Fibroblast of skin of scalp (primary cell): ENCODE measurements at places on chromosomes 11 and 22.

- DNase-seq: peak; percentile 13
Observed at GRCh38 chr22:44889255-44889878, 120.4 kb downstream of the PHF21B start.

- DNase-seq: no peak
Observed at GRCh38 chr11:123838659-123839058, 32.5 kb upstream of the OR6M1 start.

DNA sequence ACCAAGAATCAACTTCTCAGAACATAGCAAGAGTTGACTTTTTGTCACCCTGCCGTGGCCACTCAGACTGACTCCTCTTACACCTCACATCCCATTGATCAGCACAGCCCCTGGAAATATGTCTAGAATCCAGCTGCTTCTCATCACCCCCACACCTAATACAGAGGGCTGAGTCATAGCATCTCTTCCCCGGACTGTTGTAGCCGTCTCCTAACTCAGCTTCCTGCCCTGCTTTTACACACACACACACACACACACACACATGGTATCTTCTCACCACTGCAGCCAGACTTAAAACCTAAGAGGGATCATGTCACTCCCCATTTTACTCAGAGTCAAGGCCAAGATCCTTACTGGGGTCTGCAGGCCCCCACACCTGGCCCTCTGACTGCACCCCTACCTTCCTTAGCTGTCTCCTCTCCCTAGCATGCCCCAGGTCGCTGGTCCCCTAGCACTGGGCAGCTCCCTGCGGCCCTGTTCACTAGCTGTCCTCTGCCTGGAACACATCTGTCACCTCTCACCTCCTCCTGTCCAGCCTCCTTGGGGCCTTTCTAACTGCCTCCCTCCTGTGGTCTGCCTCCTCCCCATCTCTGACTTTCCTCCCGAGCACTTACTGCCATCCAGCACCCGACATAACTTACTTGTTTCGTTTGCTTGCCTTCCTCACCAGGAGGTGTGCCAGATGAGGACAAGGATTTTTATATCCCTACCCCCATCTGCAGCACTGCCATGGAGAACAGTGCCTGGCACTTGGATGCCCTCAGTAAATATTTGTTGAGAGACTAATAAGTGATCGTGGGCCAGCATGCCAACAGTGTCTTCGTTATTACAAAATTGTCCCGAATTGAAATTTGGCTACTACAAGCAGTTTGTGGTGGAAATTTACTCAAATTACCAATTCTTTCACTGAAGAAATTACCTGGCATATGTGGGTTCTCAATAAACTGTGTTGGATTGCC is 61.9 kb downstream of the BMAL1 start:
- peak; percentile 95 for DNase-seq

DNA sequence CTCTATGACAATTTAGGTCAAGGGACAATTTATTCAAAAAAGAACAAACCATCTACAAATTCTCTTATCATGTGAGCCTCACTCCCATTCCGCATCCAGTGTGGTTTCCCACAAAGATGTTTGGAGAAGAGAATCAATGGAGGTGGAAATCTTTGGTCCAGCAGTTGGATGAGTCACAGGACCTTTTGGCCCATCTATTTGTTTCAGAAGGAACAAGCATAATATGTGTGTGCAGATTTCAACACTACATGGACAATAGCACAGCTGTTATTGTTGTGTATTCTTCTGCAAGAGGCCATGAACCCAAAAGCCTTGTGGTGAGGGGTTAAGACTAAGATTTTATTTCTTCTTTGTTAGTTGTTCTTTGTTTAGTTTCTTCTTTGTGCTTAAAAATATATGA is 61.6 kb downstream of the OR10A6 start:
- no peak for DNase-seq

DNA sequence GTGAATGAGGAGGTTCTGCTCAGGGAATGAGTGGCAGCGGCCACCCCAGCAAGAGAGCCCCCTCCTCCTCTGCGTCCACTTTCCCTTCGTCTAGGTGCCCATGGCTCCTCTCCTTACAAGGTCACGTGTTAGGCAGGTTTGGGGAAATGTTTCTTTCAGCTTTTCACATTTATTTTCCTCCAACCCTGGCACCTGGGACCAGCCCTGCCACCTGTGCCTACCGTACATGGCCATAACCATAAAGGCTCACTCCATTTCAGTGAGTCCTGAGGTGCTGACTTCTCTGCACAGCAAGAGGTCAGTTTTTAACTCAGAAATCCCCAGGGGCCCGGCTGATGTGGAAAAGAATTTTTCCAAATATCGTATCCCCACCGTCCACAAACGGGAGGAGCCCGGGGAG is 71.2 kb downstream of the FLI1 start:
- no peak for DNase-seq

GRCh38 chr11:66100272-66101065 is 30.4 kb downstream of the PACS1 start:
- no peak for DNase-seq

DNA sequence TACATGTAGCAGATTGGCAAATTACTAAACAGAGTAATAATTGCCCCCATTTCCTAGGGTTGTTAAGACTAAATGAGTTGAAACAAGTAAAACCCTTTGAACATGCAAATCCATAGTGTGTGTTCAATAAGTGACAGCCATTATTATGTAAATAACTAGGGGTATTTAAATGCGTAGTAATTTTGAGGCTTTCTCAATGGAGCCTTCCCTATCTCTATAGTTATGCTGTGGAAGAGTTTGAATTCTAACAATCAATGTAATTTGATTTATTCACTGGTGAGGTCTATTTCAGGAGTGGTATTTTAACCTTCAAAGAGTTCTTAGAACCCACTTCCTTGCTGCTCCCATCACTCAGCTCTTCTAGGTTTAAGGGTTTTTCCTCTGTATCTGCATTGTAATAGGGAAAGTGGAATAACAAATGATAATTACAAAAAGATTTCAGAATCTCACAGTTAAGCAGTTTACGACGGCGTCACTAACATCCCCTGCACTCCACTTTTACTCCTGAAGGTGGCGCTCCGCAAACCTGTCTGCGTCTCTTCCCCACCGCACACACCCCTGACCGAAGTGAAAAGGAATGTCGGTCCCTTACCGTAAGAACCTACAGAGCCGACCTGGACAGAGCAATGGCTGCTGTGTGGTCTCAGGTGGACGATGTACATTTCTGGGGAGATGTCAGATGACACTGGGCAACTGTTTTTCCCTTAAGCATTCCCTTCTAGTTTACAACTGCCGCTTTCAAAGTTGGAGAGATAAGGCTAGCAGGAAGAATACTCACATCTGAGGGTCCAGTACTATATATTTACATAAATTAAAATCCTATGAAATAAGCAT is 80.8 kb downstream of the ZC3H12C start:
- peak; percentile 56 for DNase-seq

DNA sequence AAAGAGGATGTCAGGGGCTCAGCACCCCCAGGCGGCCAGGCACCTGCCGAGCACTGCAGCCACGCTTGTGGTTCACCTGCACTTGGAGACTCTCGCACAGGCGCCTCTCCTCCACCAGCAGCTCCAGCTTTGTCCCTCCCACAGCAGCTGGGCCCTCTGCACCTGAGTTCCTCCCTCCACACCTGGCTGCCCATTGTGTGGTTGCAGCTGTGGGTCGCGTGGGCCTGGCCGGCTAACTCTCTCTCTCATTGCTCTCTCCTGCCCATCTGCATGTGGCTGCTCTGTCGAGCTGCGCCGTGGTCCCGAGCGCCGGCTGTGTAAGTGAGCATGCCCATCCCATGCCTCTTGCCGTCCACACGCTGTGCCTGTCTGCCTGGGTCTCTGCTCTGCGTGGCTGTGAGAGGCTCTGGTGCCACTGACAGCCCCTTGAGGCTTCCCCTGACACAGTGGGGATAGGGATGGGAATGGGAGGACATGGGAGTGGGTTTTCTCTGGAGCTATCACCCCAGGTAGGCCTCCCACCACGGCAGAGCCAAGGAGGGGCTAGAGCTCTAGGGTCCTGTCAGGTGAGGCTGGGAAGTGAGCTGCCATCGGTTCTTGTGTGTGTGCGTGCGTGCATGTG is 8.5 kb upstream of the ACR start:
- no peak for DNase-seq

GRCh38 chr11:117457031-117457785 is 129.6 kb downstream of the CEP164 start:
- DNase-seq: no peak

GRCh38 chr11:76665921-76666351 is 4.6 kb downstream of the LRRC32 start:
- DNase-seq: no peak

GRCh38 chr22:46006379-46007002 is 29.5 kb upstream of the WNT7B start:
- peak; percentile 90 for DNase-seq

- no peak for DNase-seq
Observed at GRCh38 chr11:75151346-75152047, 590 bp downstream of the SLCO2B1 start.

DNA sequence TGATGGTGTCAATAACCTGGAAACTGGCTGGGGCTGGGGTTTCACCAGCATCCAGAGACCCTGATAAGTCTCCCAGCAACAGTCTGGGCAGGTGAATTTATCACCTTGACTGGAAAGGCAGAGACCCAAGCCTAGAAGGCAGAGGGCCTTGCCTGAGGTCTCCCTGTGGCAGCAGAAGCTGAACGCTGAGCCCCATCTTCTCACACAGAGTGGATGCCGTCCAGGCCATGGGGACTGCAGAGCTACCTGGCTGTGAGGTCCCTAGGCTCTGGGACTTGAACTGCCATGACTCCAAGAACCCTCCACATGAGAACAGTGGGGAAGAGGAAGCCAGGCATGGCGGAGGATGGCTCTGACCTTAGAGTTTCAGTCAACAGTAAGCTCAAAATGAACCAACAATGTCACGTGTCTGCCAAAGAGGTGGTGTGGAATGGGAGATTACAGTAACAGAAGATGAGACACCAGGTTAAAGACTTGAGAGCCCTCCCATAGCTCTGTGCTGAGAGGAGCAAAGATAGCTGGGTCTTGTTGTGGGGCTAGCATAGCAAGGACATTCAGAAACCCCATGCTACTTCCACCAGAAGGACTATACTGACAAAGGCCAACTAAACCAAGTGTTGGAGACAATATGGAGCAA is 79.1 kb upstream of the LINC01488 start:
- no peak for DNase-seq

DNA sequence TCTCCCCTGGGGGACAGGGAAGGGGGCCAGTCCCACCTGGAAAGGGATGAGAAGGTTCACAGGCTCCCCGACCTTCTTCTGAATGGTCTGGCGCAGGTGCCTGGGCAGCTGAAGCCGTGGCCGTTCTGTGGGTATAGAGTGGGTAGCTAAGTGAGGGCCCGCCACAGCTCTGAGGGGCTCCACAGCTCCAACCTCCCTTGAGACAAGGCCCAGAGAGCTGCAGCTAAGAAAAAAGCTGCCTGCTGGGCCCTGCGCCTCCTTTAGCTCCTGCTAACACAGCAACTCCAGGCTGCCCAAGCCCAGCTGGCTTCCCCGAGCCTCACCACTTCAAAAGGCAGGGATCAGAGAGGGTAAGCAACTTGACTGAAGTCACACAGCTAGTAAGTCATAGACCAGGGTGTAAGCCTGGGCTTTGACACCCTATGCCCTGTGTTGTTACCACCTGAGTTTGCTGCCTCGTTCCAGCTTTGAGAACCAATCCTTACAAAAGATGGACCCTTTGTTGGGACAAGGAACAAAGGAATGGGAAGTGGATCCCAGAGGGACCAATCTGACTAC is 18.5 kb downstream of the MYBPC3 start:
- no peak for DNase-seq
